Right renal pelvis (tissue), 4 donors: ENCODE measurements at places on chromosomes 1 and 21. TPM values are rescaled to one million over a fixed set of nuclear protein-coding genes. Genes with fewer than 3 reads are reported as not detected.

- no peak for DNase-seq
Measured at GRCh38 chr21:41792711-41793110, 25.9 kb upstream of the RIPK4 start.

GRCh38 chr1:13948888-13949391 lies 249.0 kb downstream of the PRDM2 start:
- DNase-seq = no peak

- no peak for DNase-seq
Measured at GRCh38 chr1:66439031-66439740, 94.8 kb upstream of the SGIP1 start.

DNA sequence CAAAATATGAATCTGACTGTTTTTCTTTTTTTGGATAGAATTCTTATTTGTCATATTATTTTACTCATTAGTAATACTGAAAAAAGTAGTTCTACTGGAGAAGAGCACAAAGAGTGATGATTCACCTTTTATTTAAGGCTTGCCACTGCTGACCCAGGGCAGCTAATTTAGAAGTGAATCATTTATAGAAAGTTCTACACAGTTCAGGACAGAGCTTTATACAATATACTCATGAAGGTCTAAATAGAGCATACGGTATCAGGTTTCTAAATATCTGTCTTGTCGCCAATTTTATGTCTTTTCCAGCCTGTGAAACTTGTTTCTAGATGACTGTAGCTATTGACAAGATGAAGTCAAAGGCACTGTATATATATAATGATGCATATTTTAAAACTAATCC lies 25.0 kb downstream of the GIPC2 start:
- DNase-seq = no peak

GRCh38 chr1:60280819-60281218 lies 207.2 kb upstream of the C1orf87 start:
- no peak for DNase-seq

The DNAH14 gene
- 18.6 TPM for polyA plus RNA-seq

The RAB25 gene
- 65.8 TPM for polyA plus RNA-seq

The MPL gene
- 0.11 TPM for polyA plus RNA-seq
